Smooth muscle cell of the brain vasculature (primary cell): ENCODE measurements at places on chromosomes 1 and 21.

- DNase-seq: no peak
Observed at GRCh38 chr1:85555867-85556573, 24.5 kb upstream of the CCN1 start.

- no peak for DNase-seq
Observed at GRCh38 chr1:39491146-39491921, at the start of gene BMP8A. BMP8A (plus strand) TSS chr1:39491636; CDS start chr1:39491992, 356 bp downstream.

- no peak for DNase-seq
Observed at GRCh38 chr1:1397839-1398523, 1.2 kb downstream of the CCNL2 start.

GRCh38 chr21:38244407-38244787 lies 12.4 kb upstream of the KCNJ15 start:
- no peak for DNase-seq
